ENCODE measurements at places on chromosomes 2 and 18.

GRCh38 chr2:126754240-126755004, 98.5 kb downstream of the GYPC start:
- DNase-seq = no peak
- no peaks in the 10 kb centered on the region for H3K27me3 ChIP-seq
- no peak overlapping the region for H3K27ac ChIP-seq
- no peak overlapping the region for H3K4me3 ChIP-seq
- H3K36me3 ChIP-seq = no peaks in the 10 kb centered on the region

GRCh38 chr2:68185541-68186164, 28.0 kb downstream of the PNO1 start:
- no peaks in the 10 kb centered on the region for H3K27me3 ChIP-seq
- H3K4me1 ChIP-seq = peaks cover 2% of the 10 kb centered on the region
- no peak overlapping the region for H3K4me3 ChIP-seq
- peaks cover 36% of the 10 kb centered on the region for H3K36me3 ChIP-seq

DNA sequence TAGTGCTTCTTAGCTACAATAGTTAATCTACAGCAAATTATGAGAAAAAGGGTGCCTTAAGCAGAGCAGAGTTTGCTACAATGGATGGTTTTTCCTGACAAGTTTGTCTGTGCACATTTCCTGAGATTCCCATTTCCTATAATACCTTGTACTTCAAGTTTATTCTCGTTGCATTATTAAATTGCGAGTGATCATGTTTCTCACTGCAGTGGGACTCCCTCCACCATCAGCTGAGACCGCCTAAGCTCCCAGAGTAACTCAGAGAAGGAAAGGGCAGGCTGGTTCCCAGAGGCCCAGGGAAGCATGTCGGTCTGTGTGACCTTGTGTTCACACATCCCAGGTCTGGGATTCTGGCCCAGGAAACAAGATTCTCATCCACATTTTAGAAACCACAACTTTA, 162.1 kb downstream of the ARL4C start:
- no peaks in the 10 kb centered on the region for H3K27me3 ChIP-seq
- H3K36me3 ChIP-seq = no peaks in the 10 kb centered on the region
- no peak overlapping the region for H3K27ac ChIP-seq
- H3K4me1 ChIP-seq = peaks cover 8% of the 10 kb centered on the region
- DNase-seq = no peak
- no peak overlapping the region for H3K4me3 ChIP-seq

DNA sequence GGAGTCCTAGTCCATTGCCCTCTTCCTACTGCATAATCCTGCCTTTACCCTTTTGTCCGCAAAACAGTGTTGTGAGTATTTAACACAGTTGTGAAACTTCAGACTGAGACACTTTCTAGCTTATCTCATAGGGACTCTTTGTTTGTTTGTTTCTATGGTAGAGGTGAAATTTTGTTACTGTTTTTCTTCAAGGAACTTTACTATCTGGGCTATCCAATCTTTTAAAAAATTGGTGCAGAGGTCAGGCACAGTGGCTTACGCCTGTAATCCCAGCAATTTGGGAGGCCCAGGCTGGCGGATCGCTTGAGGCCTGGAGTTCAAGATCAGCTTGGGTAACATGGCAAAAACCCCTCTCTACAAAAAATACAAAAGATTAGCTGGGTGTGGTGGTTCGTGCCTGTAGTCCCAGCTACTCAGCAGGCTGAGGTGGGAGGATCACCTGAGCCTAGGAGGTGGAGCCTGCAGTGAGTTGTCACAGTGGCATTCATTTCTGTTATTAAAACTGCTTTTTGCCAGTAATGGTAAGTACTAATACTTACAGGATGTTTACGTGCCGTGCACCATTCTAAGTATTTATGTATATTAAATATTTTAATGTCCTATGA, 18.8 kb downstream of the GMCL1 start:
- no peak overlapping the region for H3K27ac ChIP-seq
- no peak overlapping the region for H3K4me3 ChIP-seq
- DNase-seq = no peak
- H3K36me3 ChIP-seq = peaks cover 2% of the 10 kb centered on the region

DNA sequence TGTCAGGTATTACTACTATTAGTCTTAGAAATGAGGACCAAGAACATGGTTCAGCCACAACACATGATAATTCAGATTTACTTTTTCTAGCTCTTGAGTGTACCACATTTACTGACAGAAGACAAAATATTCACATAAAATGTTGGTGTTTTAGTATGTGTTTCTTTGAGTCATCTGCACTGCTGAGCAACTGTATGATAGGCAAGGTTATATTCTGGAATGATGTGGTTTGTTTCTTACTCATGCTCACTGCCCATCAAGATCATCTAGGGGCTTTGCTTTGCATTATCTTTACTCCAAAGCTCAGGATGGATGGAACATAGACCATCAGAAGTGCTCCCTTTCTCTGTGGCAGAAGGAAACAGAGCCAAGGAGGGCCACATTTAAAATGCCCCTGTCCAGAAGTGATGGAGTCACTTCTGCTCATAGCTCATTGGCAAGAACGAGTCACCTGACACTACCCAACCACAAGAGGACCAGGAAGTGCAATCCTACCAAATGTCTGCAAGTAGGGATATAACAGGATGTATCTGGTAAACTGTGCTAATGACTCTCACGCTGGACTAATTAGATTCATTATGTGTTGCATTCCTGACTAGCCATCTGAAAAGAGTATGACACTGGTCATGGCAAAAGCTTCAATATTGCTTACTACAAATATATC, 81.5 kb downstream of the DIS3L2 start:
- no peaks in the 10 kb centered on the region for H3K27me3 ChIP-seq
- H3K4me1 ChIP-seq = peaks cover 6% of the 10 kb centered on the region
- no peak overlapping the region for H3K27ac ChIP-seq
- no peak for DNase-seq
- no peaks in the 10 kb centered on the region for H3K36me3 ChIP-seq

DNA sequence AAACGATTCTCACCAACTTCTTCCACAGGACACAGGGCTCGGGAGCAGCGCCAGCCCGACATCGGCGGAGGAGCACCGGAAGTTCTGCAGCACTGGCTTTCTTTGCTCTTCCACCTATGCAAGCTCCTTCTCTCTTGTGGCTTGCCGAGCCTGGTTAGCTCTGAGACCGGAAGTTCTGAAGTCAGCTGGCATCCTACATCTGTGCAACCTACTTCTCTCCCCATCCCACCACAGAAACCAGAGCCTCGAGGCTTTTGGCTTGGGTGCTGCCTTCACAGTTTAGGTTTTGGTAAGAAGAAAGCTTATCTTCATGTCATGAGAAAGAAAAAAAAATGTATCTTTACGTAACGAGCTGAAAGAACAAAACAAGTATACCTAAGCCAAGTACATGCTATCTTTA, 111.7 kb downstream of the ANKRD44 start:
- H3K27ac ChIP-seq = peak overlapping the region; percentile 95
- H3K27me3 ChIP-seq = no peaks in the 10 kb centered on the region
- H3K36me3 ChIP-seq = no peaks in the 10 kb centered on the region
- peak overlapping the region; percentile 56 for H3K4me3 ChIP-seq
- DNase-seq = peak; percentile 78
- H3K4me1 ChIP-seq = peaks cover 52% of the 10 kb centered on the region

- no peak overlapping the region for H3K27ac ChIP-seq
- H3K4me1 ChIP-seq = no peaks in the 10 kb centered on the region
- no peaks in the 10 kb centered on the region for H3K36me3 ChIP-seq
- no peaks in the 10 kb centered on the region for H3K27me3 ChIP-seq
- DNase-seq = no peak
Observed at GRCh38 chr2:209570194-209570593, 146.3 kb downstream of the MAP2 start.

Data from T-cell (primary cell).